Nucleus accumbens (tissue), 56 donors: ENCODE measurements at places on chromosomes 7 and 10.

- DNase-seq: no peak
These were observed 65.5 kb downstream of the HPSE2 start for GRCh38 chr10:99170116-99170675.

- DNase-seq: no peak
These were observed 714.1 kb downstream of the CNTNAP2 start for GRCh38 chr7:146830686-146831085.

- no peak for DNase-seq
These were observed 99.9 kb downstream of the CUBN start for GRCh38 chr10:17029581-17030271.

DNA sequence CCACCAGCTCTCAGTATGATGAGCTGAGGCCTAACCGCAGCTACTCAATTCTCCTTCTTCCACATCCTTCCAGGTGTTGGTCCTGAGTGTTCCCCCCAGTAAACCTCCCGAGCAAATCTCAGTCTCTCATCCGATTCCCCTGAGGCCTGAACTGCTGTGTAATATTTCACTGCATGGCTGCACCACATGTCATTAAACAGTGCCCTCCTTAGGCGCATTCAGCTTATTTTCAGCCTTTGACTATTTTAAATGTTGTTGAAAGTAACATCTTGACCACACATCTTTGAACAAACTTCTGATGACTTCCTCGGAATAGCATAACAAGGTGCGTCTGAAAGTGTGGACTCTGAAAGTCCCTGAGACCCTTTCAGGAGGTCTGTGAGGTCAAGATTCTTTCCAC is 62.8 kb upstream of the NPS start:
- DNase-seq: no peak
